ENCODE measurements at places on chromosomes 1 and 21. TPM values are rescaled to one million over a fixed set of nuclear protein-coding genes. Genes with fewer than 3 reads are reported as not detected.

The FAM151A gene
- 21.4 TPM for total RNA-seq

DNA sequence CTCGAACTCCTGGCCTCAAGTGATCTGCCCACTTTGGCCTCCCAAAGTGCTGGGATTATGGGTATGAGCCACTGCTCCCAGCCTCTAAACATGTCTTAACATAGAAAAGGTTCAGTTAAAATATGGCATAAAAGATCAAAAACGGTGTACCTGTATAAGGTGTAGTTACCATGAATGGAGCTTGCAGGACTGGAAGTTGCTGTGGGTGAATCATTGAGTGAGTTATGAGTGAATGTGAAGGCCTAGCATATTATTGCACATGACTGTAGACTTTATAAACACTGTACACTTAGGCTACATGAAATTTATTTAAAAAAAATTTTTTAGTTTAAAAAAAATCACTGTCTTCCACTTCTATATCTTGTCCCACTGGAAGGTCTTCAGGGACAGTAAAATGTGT lies 15.7 kb downstream of the ABCD3 start:
- 0 out of 2 replicates have a peak, but pooled peaks cover 1% of the 10 kb centered on the region for H3K36me3 ChIP-seq
- DNase-seq: no peak
- no peaks in the 10 kb centered on the region for H3K27me3 ChIP-seq
- peaks cover 44% of the 10 kb centered on the region for H3K4me1 ChIP-seq
- H3K4me3 ChIP-seq: no peak overlapping the region
- H3K27ac ChIP-seq: no peak overlapping the region

GRCh38 chr1:23923592-23924499 lies 10.7 kb upstream of the CNR2 start:
- H3K4me3 ChIP-seq: no peak overlapping the region
- no peaks in the 10 kb centered on the region for H3K27me3 ChIP-seq
- DNase-seq: no peak
- H3K4me1 ChIP-seq: no peaks in the 10 kb centered on the region
- H3K36me3 ChIP-seq: no peaks in the 10 kb centered on the region

DNA sequence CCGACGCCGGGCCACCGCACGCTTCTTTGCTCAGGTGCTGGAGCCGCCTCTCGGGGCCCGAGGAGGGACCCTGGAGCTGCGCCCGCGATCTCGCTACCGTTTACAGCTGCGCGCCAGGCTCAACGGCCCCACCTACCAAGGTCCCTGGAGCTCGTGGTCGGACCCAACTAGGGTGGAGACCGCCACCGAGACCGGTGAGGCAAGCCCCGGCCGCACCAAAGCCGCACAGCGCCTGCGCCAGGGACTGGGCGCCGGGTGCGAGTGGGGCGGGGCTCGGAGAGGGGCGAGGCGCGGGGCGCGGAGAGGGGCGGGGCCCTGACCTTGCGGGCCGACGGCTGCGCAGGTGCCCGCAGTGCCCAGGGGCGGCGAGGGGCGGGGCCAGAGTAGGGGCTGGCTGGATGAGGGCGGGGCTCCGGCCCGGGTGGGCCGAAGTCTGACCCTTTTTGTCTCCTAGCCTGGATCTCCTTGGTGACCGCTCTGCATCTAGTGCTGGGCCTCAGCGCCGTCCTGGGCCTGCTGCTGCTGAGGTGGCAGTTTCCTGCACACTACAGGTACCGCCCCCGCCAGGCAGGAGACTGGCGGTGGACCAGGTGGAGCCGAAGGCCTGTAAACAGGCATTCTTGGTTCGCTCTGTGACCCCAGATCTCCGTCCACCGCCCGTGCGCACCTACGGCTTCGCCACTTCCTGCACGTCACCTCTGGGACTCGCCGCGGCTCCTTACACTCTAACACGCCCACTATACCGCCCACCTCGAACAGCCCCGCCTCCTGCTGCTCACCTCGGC lies 9.8 kb upstream of the CDC20 start:
- DNase-seq: peak; percentile 93
- no peaks in the 10 kb centered on the region for H3K27me3 ChIP-seq
- no peaks in the 10 kb centered on the region for H3K4me1 ChIP-seq
- H3K36me3 ChIP-seq: no peaks in the 10 kb centered on the region
- peak overlapping the region; percentile 96 for H3K27ac ChIP-seq

DNA sequence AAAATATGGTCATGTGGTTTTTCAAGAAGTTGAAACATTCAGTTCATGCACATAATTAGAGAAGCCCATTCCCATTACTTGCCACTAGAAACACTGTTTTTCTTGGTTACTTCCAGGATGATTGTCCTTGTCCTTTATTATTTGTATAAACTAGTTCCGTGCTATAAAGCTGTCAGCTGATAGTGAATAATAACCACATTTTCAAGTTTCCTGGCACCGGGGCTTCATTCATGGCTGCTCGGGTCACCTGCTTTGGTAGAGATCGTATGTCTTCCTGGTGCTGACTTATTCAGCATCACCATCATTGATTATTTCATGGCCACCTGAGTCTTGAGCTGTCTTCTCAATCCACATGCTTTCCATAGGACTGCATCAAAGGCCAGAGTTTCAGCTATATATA lies 62.9 kb upstream of the ZNF326 start:
- no peaks in the 10 kb centered on the region for H3K27me3 ChIP-seq
- H3K36me3 ChIP-seq: no peaks in the 10 kb centered on the region
- no peak overlapping the region for H3K4me3 ChIP-seq

The BEND5 gene
- total RNA-seq: 0.57 TPM

DNA sequence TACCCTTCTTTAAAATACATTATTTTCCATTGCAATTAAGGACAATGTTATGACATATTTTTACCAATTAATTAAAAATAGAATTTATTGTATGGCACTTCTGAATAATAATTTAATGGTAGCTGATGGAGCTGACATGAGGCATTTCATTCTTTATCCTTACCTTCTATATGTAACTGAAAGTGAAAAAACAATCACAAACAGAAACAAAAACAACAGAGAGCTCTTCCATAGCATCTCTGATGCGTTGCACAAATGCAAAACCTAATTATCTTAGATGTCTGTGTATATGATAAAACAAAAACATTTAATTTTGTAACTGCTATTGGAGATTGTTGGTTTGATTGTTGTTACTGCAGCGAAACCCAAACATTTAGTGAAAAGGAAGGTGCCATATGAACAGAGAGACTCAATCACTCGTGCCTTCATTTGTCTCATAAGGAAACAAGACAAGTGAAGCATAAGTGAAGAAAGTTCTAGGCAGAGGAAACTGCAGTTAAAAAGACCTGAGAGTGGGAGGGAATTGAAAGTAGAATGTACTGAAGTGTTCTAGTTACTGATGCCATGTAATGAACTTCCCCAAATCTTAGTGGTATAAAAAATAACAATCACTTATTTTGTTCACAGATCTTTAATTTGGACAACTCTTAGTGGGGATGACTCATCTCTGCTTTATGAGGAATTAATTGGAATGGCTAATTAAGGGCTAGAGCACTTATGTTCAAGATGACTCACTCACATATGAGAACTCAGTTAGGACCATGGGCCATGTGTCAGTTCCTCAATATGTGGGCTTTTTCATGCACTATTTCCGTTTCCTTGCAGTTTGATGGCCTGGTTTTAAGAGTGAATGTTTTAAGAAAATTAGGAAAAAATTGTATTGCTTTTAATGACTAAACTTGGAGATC lies 245.0 kb upstream of the OLFM3 start:
- no peaks in the 10 kb centered on the region for H3K4me1 ChIP-seq
- no peaks in the 10 kb centered on the region for H3K27me3 ChIP-seq
- no peaks in the 10 kb centered on the region for H3K36me3 ChIP-seq
- no peak overlapping the region for H3K27ac ChIP-seq
- no peak overlapping the region for H3K4me3 ChIP-seq

The ZNF593OS gene
- 0.45 TPM for total RNA-seq

The LENEP gene
- total RNA-seq: 0.50 TPM
